ENCODE measurements at places on chromosomes 11 and 22.

DNA sequence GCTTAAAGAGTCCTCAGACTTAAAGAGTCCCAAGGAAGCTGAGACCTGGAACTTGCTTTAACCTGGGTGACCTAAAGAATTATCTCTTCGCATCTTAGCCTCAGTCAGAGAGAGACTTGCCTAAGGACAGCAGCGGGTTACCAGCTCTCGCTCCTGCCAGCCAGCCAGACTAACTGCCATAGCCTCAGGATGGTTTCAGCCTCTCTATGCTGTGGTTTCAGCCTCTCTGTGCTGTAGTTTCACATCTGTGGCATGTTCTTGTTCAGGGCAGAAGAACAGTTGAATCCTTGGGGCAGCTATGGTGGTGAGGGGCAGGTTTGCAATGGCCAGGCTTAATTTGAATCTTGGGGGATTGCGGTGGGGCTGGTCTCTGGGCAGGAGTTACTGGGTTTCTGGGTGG, 2.3 kb downstream of the FRMD8 start:
- DNase-seq: no peak

DNA sequence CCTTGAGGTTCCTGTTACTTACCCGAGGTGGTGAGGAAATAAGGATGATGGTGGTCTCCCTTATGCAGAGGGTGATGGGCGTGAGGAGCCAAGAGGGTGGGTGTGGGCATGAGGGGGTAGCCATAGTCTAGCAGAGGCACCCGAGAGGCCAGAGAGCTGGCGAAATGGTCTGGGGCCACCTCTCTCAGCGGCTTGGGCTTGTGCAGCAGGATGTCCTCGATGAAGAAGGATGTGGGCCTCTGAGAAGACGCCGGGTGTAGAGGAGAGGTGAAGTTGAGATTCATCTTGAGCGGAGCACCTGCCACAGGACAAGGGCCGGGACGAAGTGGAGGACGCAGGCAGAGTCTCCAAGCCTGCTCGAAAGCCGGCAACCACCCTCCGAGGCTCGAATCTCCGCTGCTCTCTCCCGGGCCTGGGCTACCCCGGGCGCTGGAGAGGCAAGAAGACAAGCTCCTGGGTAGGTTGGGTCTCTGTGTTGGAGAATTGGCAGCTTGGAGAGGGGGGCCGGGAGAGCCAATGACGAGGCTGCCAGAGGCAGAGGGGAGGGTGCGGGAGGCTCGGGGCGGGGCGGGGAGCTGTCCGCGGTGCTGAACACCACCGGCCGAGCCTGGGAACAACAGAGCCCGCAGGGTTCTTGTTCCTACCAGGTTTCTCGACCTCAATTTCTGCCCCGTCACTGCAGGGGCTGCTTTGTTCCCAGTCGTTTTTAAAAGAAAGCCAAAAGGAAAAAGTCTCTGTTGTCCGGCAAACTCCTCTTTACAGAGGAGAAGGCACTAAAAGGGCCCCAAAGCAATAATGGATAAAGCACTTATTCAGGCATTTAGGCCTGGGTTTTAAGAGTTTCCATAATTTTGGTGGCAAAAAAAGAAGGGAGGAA, at the start of gene BSX:
Gene BSX (minus strand): TSS at position 447 of the 877 bp plus-strand sequence. CDS start 163 bp downstream, at position 284.
- peak; percentile 78 for DNase-seq

GRCh38 chr22:31085493-31085824, 4.3 kb downstream of the SMTN start:
- DNase-seq: no peak

- peak; percentile 60 for DNase-seq
Measured at GRCh38 chr22:27885977-27886842, 32.8 kb downstream of the PITPNB start.

- DNase-seq: no peak
Measured at GRCh38 chr11:103380031-103380430, 270.8 kb downstream of the DYNC2H1 start.

- DNase-seq: no peak
Measured at GRCh38 chr11:13042873-13043342, 33.8 kb downstream of the RASSF10 start.

- DNase-seq: no peak
Measured at GRCh38 chr22:18031695-18032454, 7.5 kb upstream of the MICAL3 start.

GRCh38 chr22:31818481-31819392, 64.9 kb downstream of the DEPDC5 start:
- no peak for DNase-seq

DNA sequence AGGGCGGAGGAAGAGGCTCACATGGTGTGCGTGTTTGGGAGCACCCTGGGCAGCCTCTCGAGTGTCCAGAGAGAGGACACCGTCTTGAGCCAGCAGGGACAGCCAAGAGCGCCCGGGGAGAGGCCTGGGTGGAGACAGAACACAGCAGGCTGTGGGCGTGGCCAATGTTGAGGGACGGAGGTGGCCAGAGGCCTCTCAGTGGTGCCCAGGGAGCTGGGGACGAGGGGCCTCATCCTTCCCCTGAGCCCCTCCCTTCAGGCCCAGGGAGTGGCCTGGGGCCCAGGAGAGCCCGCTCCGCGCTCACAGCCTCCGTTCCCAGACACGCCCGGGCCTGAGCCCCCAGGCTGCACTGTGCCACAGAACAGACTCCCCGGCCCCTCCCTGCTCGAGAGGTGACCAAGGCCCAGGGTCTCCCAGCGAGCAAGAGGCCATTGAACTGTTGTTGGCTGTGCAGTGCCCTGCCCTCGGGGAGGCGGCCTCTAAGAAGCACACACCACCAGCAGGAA, 48.4 kb downstream of the CDKN1C start:
- no peak for DNase-seq

- peak; percentile 92 for DNase-seq
Measured at GRCh38 chr22:28442264-28442710, 237.4 kb downstream of the TTC28 start.

GRCh38 chr11:8100158-8100557, 19.1 kb downstream of the TUB start:
- no peak for DNase-seq

- peak; percentile 93 for DNase-seq
Measured at GRCh38 chr22:37633089-37633624, 6.3 kb upstream of the SH3BP1 start.

- DNase-seq: no peak
Measured at GRCh38 chr11:35245056-35245455, 106.1 kb downstream of the CD44 start.

- no peak for DNase-seq
Measured at GRCh38 chr22:50282361-50283155, 12.4 kb upstream of the MAPK11 start.

DNA sequence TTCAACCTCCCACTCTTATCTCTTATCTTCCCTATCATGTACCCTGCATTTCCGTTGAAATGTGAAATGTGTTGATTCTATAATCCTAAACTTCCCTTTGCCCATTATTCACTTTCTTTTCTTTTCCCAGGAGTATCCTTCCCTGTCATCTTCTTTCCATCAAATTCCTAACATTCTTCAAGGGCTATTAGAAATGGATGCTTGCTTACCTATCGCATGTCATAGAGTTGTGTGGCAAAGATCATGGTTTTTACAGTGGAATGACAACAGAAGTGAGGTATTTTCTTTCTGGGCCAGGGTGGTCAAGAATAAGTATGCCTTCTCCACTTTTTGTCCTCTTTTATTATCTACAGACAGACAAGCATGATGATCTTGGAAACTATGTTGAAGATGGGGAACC, 124.4 kb upstream of the SLC5A12 start:
- no peak for DNase-seq

GRCh38 chr22:30806391-30806861, 111.8 kb downstream of the OSBP2 start:
- no peak for DNase-seq

GRCh38 chr11:120659076-120659475, 147.5 kb downstream of the GRIK4 start:
- no peak for DNase-seq

DNA sequence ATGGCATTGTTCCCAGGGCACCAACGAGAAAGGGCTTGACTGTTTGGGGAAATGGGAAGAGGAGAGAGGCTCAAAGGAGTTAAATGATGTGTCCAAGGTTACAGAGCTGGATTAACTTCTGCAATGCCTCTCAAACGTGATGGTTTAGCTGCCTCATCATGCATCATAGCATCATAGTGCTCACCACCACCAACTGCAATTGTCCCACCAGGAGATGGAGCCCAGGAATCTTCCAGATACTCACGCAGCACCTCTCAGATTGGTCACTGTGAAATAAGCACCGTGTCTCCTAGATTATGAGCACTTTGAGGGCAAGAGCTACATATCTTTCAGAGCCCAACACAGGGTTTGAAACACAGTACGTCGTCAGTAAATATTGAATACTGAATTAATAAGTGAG, 69.2 kb downstream of the PRSS23 start:
- DNase-seq: no peak

DNA sequence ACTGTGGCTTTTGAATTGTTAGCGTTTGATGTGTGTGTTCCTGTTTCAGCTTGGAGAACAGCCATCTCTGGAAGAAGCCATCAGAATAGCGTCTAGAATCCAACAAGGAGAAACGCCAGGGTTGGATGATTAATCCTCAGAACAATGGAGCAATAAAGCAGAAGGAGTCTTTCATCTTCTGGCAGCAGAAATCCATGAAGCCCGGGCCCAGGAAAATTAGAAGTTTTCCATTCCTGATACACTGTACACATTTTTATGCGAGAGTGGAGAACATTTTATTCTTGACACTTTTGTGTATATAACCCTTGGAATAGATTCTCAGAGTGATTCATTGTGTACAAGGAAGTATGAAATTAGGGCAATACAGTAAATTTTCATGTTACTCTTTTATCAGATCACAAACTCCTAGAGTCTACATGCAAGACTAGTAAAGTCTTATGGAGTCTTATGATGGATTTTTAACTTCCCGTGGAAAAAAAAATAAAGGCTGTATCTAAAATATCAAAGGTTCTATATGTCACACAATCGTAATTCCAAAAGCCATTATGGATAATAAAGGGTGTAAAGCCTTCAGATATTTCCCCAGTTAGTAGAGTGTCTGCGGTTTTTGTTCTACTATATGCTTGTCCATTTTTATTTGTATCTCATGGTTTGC, 45.9 kb upstream of the WEE1 start:
- DNase-seq: no peak

DNA sequence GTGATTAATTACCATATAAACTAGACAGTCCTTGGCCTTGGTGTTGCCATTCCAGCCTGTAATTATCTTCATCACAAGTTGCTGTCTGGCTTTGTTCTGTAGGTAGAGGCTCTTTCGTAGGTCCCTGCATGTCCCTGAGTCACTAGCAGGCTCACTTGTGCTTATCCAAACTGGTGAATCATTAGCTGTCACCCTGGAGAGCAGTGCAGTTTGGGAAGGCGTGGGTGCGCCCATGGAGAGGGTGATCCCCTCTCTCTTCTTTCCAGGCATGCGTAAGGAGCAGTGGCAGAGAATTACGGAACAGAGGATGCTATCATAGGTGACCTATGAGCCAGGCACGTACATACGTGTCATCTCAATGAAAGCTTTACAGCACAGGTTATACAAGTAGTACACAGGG, 11.0 kb upstream of the EHF start:
- DNase-seq: no peak

GRCh38 chr11:111555255-111555654, 14.7 kb downstream of the LAYN start:
- no peak for DNase-seq
